ENCODE measurements at places on chromosomes 5 and 9. TPM values are rescaled to one million over a fixed set of nuclear protein-coding genes. Genes with fewer than 3 reads are reported as not detected.
A peak's percentile ranks its signal among the peaks of the same experiment; 100 is the strongest.

Gene SIT1
- total RNA-seq, result 74.6 TPM

Gene CDH9
- not detected for total RNA-seq

Gene QSOX2
- total RNA-seq, result 19.0 TPM

Gene MCTP1
- total RNA-seq, result not detected

Gene PIP5KL1
- 2.9 TPM for total RNA-seq

Gene SLC6A7
- not detected for total RNA-seq

Gene TRIP13
- 32.4 TPM for total RNA-seq

Gene CKMT2
- not detected for total RNA-seq

Gene SEMA5A
- total RNA-seq, result 0.48 TPM

Gene MEF2C
- 0.02 TPM for total RNA-seq

DNA sequence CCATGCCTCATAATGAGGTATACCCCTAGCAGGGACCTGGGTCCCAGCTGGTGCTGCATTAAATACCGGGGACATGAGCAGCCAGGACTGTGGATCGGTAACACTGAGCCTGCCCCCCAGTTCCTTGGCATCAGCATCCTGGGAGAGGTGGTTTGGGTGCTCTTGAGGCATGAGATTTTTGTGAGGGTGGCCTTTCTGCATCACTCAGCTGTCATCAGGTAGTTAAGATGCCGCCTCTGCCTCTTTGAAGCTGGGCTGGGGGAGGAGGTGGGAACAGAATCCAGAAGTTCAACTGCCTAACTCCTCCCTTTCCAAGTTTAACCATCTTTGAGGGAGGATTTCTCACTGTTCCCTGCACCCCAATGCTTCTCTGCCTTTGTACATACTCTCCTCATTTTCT lies 112.7 kb downstream of the PDZD2 start:
- DNase-seq, result no peak
- no peaks in the 10 kb centered on the region for H3K4me1 ChIP-seq
- no peak overlapping the region for H3K27ac ChIP-seq
- peaks cover 3% of the 10 kb centered on the region for H3K27me3 ChIP-seq
- no peak overlapping the region for H3K4me3 ChIP-seq

- H3K36me3 ChIP-seq, result no peaks in the 10 kb centered on the region
- DNase-seq, result no peak
- peaks cover 11% of the 10 kb centered on the region for H3K4me1 ChIP-seq
- no peak overlapping the region for H3K4me3 ChIP-seq
Measured at GRCh38 chr9:121459513-121459912, 40.1 kb downstream of the GGTA1 start.

DNA sequence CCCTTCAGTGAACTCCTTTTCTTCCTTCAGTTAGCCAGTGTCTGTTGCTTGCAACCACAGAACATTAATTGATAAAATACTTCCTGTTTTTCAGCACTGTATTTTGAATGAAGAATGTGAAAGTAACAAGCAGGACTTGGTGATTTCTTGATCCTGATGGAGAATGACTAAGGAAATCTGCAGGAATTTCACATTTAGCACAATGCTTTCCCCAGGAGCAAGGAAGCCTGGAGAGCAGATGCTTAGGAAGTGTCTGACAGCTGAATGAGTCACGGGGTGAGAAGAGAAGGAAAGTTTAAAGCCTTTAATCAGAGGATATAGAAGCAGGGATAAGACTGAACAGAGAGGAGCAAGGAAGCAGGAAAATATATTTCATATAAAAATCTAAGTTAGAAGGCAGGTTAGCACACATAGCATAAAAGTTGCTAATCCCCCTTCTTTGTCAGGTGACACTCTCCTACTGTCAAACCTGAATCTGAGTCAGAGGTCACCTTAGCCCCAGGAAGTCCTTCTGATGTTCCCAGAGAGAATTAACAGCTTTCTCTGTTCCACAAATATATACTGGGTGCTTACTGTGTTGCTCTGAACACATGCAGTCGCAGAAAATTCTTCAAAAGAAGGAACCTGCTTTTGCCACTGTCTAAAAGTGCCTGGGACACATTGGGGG lies 59.7 kb downstream of the GNA14 start:
- H3K4me1 ChIP-seq, result no peaks in the 10 kb centered on the region
- no peak overlapping the region for H3K4me3 ChIP-seq
- no peak for DNase-seq
- no peak overlapping the region for H3K27ac ChIP-seq
- H3K27me3 ChIP-seq, result peaks cover 8% of the 10 kb centered on the region

- H3K27me3 ChIP-seq, result no peaks in the 10 kb centered on the region
- no peak overlapping the region for H3K4me3 ChIP-seq
- no peaks in the 10 kb centered on the region for H3K4me1 ChIP-seq
- H3K27ac ChIP-seq, result no peak overlapping the region
- no peaks in the 10 kb centered on the region for H3K36me3 ChIP-seq
- no peak for DNase-seq
Measured at GRCh38 chr5:86439593-86440110, 178.1 kb upstream of the COX7C start.

DNA sequence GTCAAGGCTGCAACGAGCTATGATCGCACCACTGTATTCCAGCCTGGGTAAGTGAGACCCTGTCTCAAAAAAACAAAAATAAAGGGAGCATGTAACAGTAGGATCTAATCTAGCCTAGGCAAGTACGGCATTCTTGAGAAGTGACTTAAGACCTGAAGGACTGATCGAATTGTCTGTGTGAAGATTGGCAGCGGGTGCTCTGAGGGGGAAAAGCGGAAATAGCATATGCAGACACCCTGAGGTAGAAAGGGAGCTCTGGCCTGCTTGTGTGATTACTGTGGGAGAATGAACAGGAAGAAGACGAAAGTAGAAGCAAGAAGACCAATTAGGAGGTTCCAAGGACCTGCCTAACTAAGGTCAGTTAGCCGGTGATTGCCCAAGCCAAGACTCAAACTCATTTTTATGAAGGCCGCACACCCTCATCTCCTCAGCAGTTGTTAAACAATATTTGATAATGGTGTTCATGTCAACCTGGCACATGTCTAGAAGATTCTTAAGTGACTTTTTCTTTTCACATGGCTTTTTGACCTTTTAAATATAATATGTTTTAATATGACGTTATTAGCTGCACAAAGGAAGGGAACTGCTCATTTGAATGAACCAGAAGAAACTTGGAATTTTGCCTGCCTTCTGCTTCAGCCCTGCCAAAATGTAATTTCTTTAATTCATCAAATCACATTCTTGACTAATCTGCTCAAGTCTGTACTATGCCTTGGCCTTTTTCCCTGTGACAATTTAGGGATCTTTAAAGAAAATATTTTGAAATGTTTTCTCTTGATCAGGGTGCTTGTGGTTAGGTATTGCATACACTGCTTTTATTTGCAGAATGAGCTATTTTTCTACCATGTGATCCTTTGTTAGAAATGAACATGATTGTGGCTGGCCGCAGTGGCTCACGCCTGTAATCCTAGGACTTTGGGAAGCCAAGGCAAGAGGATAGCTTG lies 289.2 kb upstream of the DMRT1 start:
- H3K36me3 ChIP-seq, result peaks cover 2% of the 10 kb centered on the region
- H3K4me3 ChIP-seq, result no peak overlapping the region
- no peaks in the 10 kb centered on the region for H3K27me3 ChIP-seq
- H3K27ac ChIP-seq, result no peak overlapping the region
- H3K4me1 ChIP-seq, result peaks cover 5% of the 10 kb centered on the region

DNA sequence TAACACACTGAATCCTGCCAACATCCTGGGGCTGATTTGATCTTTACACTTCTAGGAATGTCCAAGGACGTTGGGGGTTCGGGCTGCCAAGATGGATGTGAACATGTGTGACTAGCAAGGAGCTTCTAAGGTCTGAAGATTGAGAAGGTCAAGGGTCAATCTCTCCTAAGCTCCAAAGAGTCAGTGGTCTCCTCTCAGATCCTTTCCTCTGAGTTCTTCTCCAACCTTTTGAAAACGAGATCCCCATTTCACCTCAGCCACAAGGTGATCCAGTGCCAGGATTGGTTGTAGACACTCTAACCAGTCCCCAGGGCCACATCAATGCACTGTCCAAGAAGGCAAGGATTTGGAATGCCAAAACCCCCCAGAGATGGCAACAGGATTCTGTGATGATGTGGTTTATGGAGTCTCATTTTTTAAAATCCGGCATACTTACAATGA lies 266.8 kb downstream of the NDUFS4 start:
- H3K4me1 ChIP-seq, result no peaks in the 10 kb centered on the region
- H3K27me3 ChIP-seq, result no peaks in the 10 kb centered on the region
- H3K4me3 ChIP-seq, result no peak overlapping the region
- DNase-seq, result no peak

DNA sequence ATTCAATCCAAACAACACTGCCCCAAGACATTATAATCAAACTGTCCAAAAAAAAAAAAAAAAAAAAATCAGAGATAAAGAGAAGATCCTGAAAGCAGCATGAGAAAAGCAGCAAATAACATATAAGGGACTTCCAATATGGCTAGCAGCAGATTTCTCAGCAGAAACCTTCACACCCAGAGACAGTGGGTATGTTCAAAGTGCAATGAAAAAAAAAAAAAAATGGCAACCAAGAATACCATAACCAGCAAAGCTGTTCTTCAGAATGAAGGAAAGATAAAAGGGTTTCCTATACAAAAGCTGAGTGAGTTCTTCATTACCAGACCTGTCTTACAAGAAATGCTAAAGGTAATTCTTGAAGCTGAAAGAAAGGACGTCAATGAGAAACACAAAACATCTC lies 32.1 kb downstream of the UBTD2 start:
- H3K27ac ChIP-seq, result no peak overlapping the region
- H3K4me3 ChIP-seq, result no peak overlapping the region
- DNase-seq, result no peak
- H3K36me3 ChIP-seq, result peaks cover 27% of the 10 kb centered on the region

DNA sequence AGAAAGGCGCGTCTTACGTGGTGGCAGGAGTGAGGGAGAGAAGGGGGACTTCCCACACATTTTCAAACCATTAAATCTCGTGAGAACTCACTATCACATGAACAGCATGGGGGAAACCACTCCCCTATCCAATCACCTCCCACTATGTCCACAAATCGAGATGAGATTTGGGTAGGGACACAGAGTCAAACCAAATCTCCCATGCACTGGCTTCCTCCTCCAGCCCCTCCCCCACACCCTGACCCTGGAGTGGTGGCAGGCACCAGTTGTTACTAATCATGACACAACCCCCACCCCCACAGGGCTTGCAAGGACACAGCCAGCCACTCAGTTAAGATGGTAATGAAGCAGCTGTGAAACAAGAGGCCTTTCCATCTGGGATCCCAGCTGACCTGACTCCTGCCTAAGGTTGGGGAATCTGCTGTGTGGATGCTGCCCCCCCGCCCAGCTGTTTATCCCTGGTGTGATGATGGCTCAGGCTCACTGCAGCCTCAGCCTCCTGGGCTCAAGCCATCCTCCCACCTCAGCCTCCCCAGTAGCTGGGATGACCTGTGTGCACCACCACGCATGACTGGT lies 57.1 kb upstream of the FUBP3 start:
- H3K36me3 ChIP-seq, result no peaks in the 10 kb centered on the region
- H3K4me1 ChIP-seq, result no peaks in the 10 kb centered on the region
- peak; percentile 42 for DNase-seq
- H3K27me3 ChIP-seq, result peaks cover 2% of the 10 kb centered on the region

DNA sequence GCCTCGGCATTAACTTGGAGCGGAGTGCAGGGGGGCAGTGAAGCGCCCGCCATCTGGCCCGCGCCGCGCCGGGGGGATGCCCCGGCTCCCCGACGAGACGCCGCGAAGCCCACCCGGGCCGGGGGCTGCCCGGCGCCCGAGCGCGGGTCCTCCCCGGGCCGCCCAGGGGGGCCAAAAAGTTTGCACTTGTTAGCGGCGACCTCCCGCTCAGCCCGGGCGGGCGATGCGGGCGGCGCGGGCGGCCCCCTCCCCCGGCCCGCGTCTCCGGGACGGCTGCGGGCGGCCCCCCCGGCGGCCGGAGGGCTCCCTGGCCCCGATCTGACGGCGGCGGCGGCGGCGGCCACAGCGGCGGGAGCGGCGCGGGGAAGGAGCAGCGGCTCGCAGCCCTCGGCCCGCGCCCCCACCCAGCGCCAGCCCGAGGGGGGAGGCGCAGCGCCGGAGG lies at the start of gene NTNG2:
TSS of gene NTNG2 (plus strand) at position 316 of the 442 bp plus-strand sequence. CDS start 4,774 bp downstream, outside the sequence.
- no peak for DNase-seq
- H3K27me3 ChIP-seq, result peaks cover 47% of the 10 kb centered on the region
- H3K36me3 ChIP-seq, result no peaks in the 10 kb centered on the region

- H3K36me3 ChIP-seq, result no peaks in the 10 kb centered on the region
- H3K27ac ChIP-seq, result no peak overlapping the region
- H3K4me1 ChIP-seq, result peaks cover 22% of the 10 kb centered on the region
- no peaks in the 10 kb centered on the region for H3K27me3 ChIP-seq
Measured at GRCh38 chr9:23587903-23588302, 238.1 kb downstream of the ELAVL2 start.

- H3K36me3 ChIP-seq, result peaks cover 8% of the 10 kb centered on the region
- no peaks in the 10 kb centered on the region for H3K27me3 ChIP-seq
- peak overlapping the region; percentile 35 for H3K27ac ChIP-seq
- DNase-seq, result no peak
Measured at GRCh38 chr5:172003746-172004145, 2.7 kb downstream of the FBXW11 start.

DNA sequence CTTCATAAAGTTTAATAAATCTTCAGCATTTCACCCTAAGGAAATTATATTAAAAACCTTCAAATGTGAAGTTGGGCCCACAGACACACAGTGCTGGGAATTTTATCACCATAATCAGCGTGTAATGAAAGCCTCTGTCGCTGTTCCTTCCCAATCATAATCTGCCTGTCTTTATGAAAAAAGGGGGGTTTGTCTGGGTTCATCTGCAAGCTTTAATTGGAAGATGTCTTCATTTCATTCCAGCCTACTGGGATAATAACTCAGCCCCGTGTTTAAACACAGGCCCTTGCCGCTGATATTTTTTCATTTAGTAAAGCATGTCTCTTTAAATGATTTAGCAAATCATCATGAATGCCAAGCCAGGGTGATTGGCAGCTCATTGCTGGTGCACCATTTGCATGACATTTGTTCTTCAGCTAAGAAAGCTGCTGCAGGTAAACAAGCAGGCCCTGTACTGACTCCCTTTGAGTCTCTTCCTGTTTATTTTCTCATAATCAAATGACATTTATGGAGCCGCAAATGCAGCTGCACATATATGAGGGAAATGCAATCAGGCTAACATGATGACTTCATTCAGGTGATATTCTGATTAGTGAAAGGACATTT lies 362.9 kb upstream of the TLE4 start:
- no peaks in the 10 kb centered on the region for H3K4me1 ChIP-seq
- no peak for DNase-seq

GRCh38 chr5:53368516-53368915 lies 111.9 kb upstream of the FST start:
- H3K27ac ChIP-seq, result no peak overlapping the region
- peaks cover 8% of the 10 kb centered on the region for H3K27me3 ChIP-seq
- peaks cover 2% of the 10 kb centered on the region for H3K4me1 ChIP-seq
- H3K36me3 ChIP-seq, result no peaks in the 10 kb centered on the region
- no peak for DNase-seq
- H3K4me3 ChIP-seq, result no peak overlapping the region

DNA sequence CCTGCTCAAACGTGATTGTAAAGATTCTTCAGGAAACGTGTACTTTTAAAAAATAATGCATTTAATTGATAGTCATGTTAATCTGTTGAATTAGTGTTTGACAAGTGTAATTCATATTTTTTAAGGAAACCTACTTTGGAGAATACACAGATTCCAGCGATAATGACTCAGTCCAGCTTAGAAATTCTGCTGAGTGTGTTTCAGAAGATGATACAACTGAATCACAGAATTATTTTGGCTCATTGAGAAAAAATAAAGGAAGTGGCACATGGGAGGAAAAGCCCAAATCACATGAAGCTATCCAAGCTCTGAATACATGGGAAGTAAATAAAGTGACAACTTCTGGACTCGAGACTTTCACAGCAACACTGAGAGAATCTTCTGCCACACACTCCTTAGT lies 37.8 kb downstream of the ICE1 start:
- no peak for DNase-seq
- H3K27me3 ChIP-seq, result no peaks in the 10 kb centered on the region
- peaks cover 79% of the 10 kb centered on the region for H3K36me3 ChIP-seq
- H3K4me3 ChIP-seq, result no peak overlapping the region

GRCh38 chr5:73899055-73899454 lies 273.1 kb downstream of the ARHGEF28 start:
- no peak overlapping the region for H3K4me3 ChIP-seq
- peaks cover 15% of the 10 kb centered on the region for H3K4me1 ChIP-seq
- peaks cover 56% of the 10 kb centered on the region for H3K27me3 ChIP-seq
- DNase-seq, result peak; percentile 18
